ENCODE measurements at places on chromosomes 16 and 17.

GRCh38 chr17:44850612-44851011 lies 2.9 kb downstream of the HIGD1B start:
- no peak for DNase-seq

- no peak for DNase-seq
Measured at GRCh38 chr16:85387731-85388295, 225.3 kb upstream of the GSE1 start.

GRCh38 chr17:79834565-79835469 lies 4.4 kb downstream of the CBX4 start:
- peak; percentile 35 for DNase-seq

DNA sequence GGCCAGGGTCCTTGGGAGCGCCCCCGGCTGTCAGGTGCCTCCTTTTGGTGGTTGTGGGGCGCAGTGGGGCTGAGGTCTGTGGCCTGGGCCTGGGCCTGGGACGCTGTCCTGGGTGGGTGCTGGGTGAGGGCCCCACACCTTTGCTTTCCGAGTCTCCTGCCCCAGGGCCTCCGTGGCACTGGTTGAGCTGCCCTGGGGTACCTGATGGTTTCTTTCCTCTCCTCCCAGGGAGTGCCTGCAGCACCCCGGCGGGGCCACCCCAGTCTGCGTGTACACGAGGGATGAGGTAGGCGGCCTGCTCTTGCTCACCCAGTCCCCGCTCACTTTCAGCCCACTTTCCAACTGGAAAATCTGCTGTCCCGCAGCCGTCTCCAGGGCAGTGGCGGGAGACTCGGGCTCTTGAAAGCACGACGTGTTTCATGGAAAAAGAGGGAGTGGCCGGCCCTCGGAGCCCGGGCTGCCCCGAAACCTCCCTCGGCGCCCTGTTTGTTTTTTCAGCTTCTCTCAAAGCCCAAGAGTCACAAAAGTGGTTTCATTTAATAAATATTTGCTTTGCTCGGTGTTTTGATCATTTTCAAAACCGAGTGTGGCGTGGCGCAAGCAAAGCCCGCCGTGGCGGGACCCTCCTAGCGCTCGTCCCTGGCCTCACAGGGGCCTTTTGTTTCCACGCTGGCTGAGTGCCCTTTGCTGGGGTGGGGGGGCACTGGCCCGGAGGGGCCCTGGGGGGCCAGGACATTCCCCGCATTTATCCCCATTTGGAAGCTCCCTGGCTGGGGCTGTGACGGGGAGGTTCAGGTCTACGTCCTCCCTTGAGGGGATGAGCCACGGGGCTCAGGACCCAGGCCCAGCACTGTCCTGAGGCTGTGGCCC lies 17.4 kb downstream of the ASPSCR1 start:
- no peak for DNase-seq

DNA sequence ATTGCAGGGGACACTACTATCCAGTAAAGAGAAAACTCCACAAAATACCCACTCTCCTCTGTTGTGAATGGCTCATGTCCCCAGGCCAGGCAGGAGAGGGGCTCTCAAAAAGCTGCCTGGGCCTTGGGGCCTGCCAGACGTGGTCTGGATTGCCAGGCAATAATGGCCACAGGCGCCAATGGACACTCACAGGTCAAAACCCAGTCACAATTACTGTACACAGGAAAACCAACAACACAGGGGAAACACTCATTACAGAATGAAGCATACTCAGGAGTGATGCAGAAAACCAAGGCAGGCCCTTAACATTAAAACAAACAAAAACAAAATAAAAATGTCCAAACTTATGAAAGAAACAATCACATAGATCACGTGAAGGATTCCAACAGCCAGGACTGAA lies 35.1 kb upstream of the SREBF1 start:
- no peak for DNase-seq
